NCI-H2107 (cell line): ENCODE measurements at places on chromosomes 2 and 18.

DNA sequence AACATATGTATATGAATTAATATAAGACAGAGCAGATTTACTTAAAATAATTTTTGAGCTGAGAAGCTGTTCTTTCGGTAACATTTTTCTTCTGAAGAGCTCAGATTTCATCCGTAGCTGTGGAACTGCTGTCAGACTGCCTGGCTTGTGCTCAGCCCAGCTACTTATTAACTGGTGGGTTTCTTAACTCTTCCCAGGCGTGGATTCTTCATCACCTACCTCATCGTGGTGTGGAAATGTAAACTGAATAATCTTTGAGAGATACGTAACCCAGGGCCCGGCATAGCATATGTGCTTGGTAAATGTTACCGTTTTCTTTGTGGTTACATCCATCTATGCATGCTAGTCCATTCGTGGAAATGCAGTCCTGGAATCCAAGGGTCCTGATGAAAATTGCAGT, 145.0 kb downstream of the MCFD2 start:
- DNase-seq = no peak

GRCh38 chr2:230920167-230920566, 4.9 kb downstream of the GPR55 start:
- no peak for DNase-seq

DNA sequence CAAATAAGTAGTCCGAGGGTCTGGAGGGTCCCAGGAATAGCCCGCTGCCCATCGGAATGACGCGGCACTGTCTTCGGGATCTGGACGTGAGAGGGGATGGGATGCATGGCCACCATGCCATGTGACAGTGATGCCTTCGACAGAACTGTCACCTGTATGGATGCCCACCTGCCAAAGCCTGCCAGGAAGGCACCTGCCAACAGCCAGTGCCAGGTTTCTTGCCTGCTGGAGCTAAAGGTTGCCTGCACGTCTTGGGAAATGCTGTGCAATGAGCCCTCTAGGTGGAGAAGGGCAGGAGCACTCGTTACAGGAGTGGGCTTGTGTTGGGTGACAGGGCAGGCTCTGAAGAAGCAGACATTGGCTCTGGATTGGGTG, 20.5 kb downstream of the GPR35 start:
- DNase-seq = no peak

DNA sequence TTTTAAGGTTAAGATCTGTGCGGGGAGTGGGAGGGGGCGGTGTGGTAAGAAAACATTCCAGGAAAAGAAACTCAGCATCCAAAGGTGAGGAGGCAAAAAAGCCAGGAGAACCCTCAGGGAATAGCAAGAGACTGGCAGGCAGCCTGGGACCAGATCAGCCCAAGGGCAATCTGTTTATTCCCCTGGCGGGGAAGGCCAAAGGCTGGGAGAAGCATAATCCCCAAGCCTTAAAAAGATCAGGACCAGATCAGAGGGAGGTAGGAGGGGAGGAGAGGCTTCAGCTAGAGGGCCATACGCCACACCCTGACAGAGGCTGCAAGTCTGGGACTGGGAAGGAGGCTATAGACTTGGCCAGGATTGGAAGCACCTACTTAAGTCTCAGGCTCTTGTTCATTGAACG, 163.0 kb upstream of the PXDN start:
- no peak for DNase-seq

DNA sequence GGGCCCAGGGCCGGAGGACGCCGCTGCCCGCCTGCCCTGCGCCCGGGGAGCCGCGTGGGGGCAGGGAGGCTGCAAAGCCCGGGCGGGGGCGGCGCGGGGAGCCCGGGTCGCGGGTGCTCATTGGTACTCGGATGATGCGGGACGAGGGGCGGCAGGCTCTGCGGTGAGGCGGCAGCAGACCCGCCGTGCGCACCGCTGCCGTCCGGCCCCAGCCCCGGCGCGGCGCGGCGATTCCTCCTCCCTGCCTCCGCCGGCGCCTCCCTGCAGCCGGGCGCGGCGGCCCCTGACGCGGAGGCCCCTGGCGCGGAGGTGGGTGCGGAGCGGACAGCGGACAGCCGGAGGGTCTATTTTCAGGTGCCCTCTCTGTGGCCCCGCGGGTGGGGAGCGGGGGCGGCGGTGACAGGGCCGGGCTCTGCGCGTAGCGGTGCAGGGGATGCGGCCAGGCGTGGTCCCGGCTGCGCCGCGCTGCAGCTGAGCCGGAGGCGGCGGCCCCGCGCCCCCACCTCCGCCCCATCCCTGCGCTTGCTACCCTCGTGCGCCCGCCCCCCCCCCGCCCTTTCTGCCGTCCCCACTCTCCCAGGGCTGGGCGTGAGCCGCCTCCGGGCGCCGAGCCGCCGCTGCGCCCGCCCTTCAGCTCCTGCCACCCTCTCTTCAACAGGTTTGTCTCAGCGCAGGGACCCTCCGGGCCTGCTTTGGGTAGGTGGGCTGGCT, 640 bp downstream of the SPTBN1 start:
- peak; percentile 12 for DNase-seq

DNA sequence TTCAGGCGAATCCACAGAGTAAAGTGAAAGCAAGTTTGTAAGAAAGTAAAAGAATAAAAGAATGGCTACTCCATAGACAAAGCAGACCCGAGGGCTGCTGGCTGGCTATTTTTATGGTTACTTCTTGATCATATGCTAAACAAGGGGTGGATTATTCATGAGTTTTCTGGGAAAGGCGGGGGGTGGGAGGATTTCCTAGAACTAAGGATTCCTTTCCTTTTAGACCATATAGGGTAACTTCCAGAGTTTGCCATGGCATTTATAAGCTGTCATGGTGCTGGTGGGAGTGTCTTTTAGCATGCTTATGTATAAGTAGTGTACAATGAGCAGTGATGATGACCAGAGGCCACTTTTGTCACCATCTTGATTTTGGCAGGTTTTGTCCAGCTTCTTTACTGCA, 59.8 kb downstream of the SLC4A3 start:
- no peak for DNase-seq

DNA sequence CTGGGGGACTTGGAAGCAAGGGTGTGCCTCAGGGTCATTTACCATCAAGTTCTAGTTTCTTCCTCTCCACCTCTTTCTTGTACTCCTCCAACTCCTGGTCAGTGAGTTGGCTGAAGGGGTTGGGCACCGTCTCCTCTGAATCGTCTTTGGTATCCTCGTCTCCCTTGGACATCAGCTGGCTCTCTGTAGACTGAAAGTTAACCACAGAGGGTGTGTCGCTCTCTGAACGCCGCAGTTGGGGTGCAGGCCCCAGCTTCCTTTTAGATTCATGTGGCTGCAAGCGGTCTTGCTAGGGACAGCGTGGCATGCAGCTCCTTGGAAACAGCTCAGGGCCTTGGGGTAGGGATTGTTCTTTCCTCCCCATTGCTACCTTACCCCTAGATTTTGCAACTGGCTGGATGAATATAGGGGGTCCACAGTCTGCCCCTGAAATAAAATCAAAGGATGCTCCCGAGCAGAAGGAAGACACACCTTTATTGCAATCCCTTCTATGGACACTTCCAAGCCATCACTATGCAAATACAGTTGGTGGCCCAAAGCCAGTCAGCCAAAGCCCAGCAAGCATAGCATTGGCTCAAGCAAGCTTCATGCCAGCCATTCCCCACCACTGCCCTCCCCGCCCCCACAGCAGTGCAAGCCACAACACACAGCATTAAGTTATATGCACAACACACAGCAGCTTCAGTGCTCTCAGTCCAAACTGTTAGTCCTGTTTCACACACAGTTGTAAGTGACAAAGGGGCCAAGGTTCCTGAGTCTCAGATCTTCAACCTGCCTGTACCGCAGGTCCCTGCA, 93.2 kb downstream of the ADD2 start:
- DNase-seq = no peak

- DNase-seq = no peak
Observed at GRCh38 chr2:11344342-11344955, at the start of gene ROCK2. Gene ROCK2 (minus strand): TSS chr2:11344636. CDS start chr2:11344136, 500 bp downstream.

DNA sequence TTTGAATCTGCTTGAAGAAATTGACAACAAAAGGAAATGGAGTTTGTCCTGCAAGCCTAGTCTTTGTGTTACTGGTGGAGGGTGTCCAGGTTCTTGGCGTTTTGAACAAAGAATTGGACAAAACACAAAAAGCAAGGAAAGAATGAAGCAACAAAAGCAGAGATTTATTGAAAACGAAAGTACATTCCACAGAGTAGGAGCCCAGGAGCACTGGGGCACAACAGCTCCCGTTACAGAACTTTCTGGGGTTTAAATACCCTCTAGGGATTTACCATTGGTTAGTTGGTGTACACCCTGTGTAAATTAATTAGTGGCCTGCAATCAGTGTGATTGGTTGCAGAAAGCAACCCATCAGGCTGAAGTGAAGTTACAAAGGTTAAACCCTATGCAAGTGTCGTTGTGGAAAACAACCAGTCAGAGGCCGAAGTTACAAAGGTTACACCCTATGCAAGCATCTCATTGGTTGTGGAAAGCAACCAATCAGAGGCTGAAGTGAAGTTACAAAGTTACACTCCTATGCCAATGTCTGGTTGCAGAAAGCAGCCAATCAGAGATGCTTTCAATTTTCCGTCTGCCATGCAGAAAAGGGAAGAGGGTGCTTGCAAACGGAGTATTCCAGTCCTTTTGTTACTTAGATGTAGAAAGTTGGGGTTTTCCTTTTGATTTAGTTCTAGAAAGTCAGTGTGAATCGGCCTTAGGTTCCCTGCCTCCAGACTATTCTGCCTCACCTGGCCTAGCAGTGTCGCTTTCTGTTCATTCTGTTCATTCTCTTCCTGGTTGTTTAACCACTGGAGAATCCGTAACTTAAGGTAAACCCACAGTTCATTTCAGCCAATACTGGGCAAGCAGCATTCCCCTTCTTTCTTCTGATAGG, 47.6 kb upstream of the PTH2R start:
- no peak for DNase-seq

GRCh38 chr2:68357605-68358337, 7.3 kb upstream of the PLEK start:
- DNase-seq = peak; percentile 1

DNA sequence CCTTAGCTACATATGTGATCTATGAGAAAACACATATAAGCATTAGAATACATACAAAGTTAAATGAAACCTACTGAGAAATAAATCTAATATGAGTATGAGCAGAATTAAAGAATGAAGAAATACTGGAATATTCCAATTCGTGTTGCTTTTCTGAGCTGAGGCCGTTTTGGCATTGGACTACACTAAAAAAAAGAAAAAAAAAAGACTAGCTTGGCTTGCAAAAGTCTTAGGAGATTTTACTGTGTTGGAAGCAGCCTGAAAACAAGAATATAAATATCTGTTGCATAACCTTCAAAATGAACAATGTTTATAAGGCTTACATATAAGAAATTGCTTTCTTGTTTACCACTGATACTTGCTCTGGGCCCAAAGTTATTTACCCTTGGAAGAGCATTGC, 562.8 kb downstream of the TMEM182 start:
- no peak for DNase-seq

DNA sequence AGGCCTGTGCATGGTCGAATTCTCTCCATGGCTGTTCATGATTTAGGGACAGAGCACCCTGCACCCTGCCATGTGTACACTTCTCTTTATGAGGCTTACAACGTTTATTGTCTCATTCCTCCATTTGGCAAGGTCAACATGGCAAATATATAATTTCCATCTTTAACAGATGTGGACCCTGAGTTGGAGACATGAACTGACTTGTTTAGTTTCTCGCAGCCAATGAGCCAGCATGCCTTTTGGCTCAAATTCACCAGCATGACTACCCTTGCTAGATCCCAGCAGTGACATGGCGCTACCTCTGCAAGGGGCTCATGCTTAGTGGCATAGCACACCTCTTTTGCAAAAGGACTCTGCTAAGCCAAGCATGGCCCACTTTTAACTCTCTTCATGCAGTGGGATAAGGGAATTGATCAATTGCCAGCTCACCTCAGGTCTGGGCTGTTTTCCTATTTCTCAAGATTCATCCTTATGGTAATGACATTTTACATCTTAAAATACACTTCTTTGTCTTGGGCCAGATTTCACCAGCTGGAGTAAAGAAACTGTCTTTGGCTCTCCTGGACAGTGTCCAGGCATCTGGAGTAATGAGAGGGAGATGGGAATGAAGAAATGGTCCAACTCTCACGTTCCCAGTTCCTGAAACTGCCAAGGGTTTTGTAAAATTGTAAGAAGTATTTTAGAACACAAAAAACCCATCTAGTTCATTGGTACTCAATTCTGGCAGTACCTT, 159.5 kb downstream of the SETBP1 start:
- no peak for DNase-seq

GRCh38 chr2:227280895-227281294, 44.2 kb upstream of the MFF start:
- no peak for DNase-seq

GRCh38 chr2:109699646-109700045, 85.5 kb downstream of the SOWAHC start:
- no peak for DNase-seq

GRCh38 chr2:208798698-208799097, 392.1 kb downstream of the PTH2R start:
- no peak for DNase-seq

DNA sequence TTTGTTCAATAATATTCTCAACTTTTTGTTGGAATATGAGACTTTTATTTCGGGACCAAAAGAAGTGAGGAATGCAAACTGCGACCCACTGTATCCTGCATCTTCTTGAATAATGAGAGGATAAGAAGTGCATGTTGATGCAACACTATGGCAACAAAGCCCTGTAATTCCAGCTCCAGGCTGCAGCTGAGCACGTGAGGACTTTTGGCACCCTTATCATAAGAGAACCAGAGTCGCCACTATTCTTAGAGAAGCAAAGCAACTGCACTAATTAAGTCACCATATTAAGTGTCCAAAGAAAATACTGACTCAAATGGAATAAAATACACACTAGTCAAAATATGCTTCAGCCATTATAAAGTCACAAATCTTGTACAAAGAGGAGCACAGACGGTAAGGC, 65.8 kb downstream of the FAM210A start:
- DNase-seq = no peak

DNA sequence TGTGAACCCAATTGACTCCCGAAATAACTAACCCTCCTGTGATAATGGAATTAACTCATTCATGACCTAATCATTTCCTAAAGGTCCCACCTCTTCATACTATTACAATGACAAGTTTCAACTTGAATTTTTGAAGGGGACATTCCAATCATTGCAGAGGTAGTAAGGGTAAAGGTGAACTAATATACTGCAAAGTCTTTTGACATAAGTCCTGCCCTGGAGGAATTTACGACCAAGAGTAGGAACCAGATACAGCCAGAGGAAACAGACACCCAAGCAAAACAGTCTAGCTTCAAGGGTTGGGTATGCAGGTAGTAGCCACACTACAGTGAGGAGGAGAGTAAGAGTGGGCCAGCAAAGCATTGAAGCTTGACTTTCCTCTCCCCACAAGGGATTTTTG, 1.2 kb upstream of the SRBD1 start:
- no peak for DNase-seq

GRCh38 chr2:237702441-237703391, 75.3 kb downstream of the LRRFIP1 start:
- no peak for DNase-seq

DNA sequence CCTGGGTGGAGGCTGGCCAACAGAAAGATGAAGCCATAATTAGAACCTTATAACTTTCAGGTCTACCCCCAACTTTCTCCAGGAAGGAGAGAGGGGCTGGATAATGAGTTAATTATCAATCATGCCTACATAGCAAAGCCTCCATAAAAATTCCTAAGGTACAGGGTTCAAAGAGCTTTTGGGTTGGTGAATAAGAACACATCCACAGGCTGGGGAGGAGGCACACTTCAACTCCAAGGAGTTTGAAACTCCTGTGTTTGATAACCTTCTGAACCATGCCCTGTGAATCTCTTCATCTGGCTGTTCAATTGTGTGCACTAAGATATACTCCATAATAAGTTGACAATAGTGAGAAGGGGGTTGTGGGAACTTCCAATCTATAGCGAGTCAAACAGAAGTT, 552.3 kb downstream of the TDRD15 start:
- DNase-seq = no peak
